ENCODE measurements at places on chromosomes 16 and 17.

GRCh38 chr17:20045476-20045875, 36.3 kb downstream of the SPECC1 start:
- DNase-seq = no peak

GRCh38 chr16:89811321-89811720, 5.1 kb downstream of the FANCA start:
- no peak for DNase-seq

DNA sequence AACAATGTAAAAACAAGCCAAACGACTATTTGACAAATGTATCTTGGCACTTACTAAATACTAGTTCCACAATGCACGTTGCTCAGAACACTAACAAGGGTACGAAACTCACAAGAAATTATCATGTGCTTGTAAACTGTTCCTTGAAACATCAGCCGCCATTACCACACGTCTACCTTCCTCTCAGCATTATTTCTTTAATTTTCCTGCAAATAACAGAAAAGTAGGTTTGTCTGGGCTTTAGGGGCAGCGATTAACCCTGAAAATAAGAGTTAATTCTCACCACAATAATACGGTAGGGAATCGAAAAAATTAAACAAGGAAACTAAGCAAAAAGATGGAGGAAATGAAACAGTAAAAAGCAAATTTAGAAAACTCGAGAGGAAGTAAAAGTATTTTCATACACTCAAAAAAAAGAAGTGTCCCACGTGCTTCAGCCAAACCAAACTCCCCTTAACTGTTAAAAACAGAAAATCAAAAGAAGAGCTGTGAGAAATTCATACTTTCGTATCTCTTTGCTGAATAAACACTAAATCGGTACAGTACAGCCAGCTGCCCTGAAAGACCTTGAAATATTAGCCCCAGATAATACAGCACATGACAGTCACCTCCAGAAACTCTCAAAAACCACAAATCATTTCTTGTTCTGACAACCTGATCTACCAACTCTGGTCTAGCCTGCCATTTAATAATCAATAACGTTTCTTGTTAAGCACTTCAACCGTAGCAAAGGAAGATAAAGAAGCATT, 1.2 kb downstream of the ARHGAP17 start:
- DNase-seq = peak; percentile 15

DNA sequence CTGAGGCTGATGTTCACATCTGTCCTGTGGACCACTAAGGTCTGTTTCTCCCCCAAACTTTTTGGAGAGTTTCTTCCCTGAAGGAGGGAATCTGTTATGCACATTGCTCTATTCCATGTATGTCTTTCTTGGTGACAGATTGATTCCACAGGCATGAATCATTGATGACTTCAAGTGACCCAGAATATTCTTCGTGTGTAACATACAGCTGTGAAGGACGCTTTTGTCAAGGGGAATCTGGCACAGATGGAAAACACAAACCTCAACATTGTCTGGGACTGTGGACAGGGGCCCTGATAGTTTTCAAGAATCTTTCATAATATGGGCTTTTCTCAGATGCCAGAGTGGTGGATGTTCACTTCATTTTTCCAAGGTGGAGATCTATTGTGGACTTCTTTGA, 223.1 kb upstream of the MAF start:
- no peak for DNase-seq

DNA sequence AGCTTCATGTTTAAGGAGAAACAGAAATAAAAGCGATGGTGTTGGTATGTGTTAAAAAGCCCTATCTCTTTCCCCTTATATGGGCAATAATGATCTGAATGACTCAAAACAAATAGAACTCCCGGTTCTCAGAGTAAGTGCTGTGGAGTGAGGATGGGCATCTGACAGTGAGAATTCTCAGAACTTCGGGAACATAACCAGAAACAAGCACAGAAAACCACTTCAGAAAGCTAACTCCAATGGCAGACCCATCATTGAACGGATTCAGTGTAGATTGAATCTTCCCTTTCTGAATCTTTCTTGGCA, 67.2 kb downstream of the CDH8 start:
- DNase-seq = no peak

DNA sequence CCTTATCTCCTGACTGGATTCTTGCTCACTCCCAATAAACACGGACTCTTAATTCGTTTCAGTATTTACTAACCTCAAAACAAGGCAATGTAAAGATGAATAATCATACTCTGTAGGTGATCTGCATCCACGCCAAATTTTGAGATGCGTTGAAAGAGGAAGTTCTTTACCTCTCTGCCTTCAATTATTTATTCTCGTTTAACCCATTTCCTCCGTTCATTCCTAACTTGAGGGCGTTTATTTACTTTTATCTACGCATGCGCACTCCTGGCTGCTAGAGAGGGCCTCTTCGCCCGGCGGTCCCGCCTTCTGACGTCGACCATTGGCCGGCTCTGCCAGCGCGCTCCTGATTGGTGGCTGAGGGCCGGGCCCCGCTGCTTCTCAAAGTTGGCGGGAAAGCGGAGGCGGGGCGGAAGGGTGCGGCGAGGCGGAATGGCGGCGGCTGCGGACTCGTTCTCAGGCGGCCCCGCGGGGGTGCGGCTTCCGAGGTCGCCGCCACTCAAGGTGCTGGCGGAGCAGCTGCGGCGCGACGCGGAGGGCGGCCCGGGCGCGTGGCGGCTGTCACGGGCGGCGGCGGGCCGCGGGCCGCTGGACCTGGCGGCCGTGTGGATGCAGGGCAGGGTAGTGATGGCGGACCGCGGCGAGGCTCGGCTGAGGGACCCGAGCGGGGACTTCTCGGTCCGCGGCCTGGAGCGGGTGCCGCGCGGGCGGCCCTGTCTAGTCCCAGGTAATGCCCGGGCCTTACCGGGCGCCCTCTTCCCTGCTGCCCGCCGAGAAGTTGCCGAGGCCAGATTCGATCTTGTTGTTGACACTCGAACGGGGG, at the start of gene RMI2:
Gene RMI2, plus strand, starts transcription at position 420 of the 823 bp plus-strand sequence. Its CDS starts 13 bp downstream, at position 433.
- peak; percentile 95 for DNase-seq

- no peak for DNase-seq
Measured at GRCh38 chr17:7586673-7587419, 3.0 kb downstream of the SOX15 start.

- no peak for DNase-seq
Measured at GRCh38 chr17:9298135-9298534, 276.8 kb downstream of the NTN1 start.

- no peak for DNase-seq
Measured at GRCh38 chr17:40850293-40850972, 16.6 kb downstream of the KRT12 start.

- DNase-seq = no peak
Measured at GRCh38 chr17:82059272-82060000, 6.2 kb downstream of the DUS1L start.

DNA sequence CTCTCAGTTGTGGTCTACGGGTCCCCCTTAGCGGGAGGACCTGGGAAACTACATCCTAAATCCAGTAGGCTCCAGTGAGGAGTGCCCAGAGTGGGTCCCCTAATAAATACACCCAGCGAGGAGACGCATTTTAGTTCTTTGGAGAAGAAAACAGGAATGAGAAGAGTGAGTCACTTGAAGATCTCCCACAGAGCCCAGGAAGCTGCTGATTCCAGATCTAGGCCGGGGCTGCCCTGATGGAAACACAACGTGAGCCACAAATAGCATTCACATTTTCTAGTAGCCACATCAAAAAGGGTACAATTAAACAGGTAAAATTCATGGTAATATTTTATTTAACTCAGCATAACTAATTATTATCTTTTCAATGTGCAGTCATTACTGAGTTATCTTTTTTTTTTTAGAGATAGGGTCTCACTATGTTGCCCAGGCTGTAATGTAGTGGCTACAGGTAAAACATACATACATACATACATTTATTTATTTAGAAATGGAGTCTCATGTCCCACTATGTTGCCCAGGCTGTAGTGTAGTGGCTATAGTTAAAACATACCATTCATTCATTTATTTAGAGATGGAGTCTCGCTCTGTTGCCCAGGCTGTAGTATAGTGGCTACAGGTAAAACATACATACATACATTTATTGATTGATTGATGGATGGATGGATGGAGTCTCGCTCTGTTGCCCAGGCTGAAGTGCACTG, 21.5 kb downstream of the FBXO31 start:
- no peak for DNase-seq

- DNase-seq = no peak
Measured at GRCh38 chr17:5780476-5780875, 196.2 kb upstream of the NLRP1 start.

GRCh38 chr16:3065069-3065741, at the start of gene IL32:
IL32 (plus strand) TSS chr16:3065640; CDS start chr16:3065812, 172 bp downstream.
- no peak for DNase-seq

GRCh38 chr16:67667453-67667816, 821 bp downstream of the C16orf86 start:
- DNase-seq = no peak

DNA sequence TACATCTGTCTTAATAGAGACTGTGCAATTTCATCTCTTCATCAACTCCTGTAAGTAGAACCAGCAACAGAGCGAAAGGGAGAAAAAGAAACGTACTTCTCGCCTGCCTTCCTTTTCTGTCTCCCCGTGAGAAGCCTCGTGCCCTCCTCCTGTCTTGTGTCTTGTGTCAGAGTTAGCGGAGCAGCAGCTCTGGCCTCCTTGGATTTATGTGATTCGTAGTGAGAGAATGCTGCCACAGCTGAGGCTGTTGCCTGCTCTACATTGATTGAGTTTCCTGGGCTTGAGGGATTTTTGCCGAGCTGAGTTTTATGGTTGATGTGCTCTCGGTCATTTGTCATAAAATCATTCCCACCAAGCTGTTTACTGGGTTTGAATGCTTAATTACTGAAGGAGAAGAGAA, 579.1 kb upstream of the RBFOX1 start:
- DNase-seq = no peak

GRCh38 chr16:88432174-88432573, 20.9 kb upstream of the ZFPM1 start:
- DNase-seq = no peak

DNA sequence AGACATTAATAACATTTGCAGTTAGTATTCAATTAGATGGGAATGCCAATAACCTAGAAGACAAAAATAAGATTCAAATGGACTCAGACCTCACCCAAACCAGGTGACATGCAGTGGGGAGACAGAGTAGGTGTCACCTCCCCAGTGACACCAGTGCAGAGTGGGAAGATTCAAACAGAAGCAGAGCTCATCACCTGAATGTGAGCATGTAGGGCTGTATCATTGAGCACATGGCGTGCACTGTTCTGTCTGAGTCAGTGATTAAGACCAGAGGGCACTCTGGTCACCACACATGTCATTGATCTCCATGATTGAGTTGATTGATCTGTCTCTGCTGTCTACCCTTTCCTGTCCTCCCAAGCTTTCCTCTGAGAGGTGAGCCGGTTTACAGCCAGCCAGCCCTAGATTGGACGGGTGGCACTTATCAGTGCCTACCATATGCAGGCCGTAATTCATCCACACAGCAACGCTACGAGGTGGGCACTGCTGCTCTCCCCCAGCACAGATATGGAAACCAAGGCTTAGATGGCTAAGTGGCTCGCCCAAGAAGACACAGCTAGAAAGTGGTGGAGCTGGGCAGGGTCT, 34.0 kb downstream of the RHBDL3 start:
- no peak for DNase-seq

GRCh38 chr17:17398943-17399926, 77.6 kb upstream of the MED9 start:
- DNase-seq = no peak

DNA sequence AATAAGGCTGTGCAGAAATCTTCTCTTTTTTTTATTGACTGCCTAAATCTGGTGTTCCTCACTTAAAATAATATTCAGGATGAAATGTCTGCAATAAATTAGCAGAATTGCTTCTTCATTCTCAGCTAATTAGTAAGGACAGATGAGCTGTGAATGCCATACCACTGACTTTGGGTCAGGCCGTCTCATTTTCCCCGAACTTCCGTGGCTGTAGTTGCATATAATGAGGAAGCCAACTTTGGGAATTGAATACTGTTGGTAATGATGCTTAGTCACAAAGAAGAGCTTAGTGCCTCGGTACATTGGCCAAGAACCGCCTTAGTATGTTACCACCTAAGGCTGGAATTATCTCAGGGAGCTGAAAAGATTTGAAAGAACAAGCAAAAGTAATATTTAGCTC, 47.6 kb downstream of the NUP93 start:
- DNase-seq = no peak

GRCh38 chr16:84029297-84030047, 13.1 kb downstream of the SLC38A8 start:
- DNase-seq = no peak

DNA sequence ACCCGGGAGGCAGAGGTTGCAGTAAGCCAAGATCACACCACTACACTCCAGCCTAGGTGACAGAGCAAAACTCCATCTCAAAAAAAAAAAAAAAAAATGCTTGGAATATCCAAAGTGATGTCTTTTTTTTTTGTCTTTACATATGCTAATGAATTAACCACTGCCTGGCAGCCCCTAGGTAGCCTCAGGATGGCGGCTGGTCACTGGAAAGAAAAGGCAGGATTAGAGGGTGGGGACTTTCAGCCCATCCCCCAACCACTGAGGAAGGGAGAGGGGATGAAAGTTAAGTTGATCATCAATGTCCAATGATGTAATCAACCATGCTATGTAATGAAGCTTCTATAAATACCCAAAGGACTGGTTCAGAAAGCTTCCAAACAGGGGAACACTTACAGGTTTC, 26.8 kb downstream of the RNF157 start:
- no peak for DNase-seq

DNA sequence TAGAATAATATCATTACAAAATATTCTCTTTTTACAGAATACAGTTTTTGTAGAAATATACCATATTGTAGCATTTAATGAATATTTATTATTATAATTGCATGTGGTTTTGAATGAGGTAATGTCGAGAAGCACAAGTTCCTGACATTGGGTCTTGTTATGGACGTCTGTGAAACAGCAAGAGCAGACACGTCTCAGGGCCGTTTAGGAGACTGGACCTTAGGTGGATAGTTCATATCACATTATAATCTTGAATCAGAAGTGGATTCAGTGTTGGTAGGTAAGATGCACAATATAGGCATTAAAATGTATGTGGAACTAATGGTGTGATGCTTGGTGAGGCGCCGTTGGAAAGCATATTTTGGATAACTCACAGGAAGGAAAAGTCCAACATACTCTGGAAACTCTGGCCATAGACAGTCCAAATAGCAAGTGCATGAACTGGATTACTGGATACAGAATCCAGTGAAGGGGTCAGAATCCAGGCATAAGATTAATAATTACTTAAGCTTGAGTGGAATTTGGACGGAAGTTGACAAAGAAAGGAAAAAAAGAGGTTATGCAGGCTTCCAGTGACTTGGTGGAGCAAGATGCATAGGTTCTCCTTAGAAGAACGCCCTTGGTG, 17.2 kb downstream of the ABCA8 start:
- DNase-seq = no peak

GRCh38 chr17:21061971-21062526, 19.2 kb upstream of the USP22 start:
- no peak for DNase-seq

GRCh38 chr17:1234455-1234854, 35.8 kb upstream of the BHLHA9 start:
- no peak for DNase-seq

- no peak for DNase-seq
Measured at GRCh38 chr16:22358000-22358399, 16.4 kb downstream of the CDR2 start.
